ENCODE measurements at places on chromosomes 2 and 18.

GRCh38 chr2:204982303-204982702 is 437.0 kb downstream of the PARD3B start:
- no peak for DNase-seq

DNA sequence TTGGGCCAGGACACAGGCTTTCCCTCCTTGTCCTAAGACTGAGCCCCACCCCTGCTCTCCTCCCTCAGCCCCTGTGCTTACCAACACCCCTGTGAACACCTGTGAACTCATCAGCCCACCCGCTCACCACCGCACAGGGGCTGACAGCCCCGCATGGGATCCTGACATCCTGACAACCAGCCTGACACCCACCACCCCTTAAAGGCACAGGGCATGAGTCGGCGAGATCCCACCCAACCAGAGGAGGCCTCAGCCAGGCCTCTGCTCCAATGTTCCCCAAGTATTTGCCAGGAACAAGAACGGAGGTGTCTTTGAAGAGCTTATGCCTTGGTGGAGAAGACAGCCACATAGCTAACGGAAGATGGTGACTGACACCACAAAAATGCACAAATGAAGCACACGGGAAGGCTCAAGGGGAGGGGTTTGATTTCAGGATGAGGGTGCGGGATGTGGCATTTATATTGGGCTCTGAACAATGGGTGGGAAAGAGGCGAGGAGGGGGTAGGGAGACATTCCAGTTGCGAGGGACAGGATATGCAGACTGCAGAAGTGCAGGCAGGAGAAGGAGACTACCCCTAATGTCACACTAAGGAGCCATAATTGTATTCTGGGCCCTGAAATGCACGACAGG is 11.0 kb downstream of the RAB11FIP5 start:
- no peak for DNase-seq

DNA sequence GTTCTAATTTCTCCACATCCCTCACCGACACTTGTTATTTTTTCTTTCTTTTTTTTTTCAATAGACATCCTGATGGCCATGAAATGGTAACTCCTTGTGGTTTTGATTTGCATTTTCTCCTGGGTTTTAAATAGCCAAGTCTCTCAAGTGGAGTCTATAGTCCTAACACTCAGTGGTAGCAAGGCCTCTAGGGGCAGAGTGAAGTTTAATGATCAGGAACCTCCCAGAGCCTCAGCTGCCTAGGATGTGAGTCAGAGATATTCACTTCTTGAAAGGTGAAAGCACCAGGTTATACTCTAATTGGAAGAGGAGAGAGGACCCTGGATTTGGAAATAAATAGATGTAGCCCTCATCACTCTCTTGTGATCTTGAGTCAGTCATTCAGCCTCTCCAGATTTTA is 62.7 kb upstream of the CAPN13 start:
- DNase-seq, result no peak

DNA sequence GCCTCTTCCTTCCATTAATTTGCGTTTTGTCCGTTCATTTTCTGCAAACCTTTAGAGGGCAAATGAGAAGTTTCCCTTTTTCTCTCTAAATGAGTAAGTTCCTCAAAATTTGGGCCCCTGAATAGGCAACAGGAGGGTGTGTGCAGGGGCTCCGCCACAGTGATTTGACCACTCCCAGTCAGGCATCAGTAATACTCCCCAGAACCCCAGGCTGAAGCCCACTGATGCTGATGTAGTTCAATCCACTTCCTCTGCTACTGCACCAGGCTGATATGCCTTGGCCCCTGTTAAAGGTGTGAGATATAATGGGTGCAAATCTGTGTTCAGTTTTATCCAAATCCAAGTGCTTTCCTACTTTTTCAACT is 1150.0 kb downstream of the RPIA start:
- no peak for DNase-seq

- DNase-seq, result peak; percentile 32
These were observed 683 bp downstream of the STK39 start for GRCh38 chr2:168246483-168247340.

GRCh38 chr2:31300309-31300708 is 66.4 kb downstream of the EHD3 start:
- no peak for DNase-seq

GRCh38 chr18:57188851-57189557 is 42.1 kb downstream of the BOD1L2 start:
- no peak for DNase-seq

GRCh38 chr2:41992056-41992642 is 55.7 kb upstream of the PKDCC start:
- no peak for DNase-seq

DNA sequence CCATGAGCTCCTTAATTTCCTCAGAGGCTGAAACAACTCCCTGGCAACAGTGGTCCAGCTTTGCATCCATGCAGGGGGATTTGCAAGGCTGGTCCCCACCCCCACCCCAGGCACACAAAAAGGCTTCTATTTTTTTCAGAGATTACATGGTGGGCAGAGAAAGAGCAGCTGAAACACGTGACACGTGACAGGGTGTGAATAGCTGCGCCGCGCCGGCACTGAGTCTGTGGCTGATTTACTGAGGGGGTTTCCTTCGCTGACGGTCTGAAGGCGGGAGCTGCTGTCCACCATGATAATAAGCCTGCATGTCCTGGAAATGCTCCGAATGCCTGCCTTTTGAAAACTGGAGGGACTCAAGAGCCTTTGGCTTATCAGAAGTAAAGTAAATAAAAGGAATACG is 50.7 kb upstream of the APCDD1 start:
- no peak for DNase-seq

GRCh38 chr2:22807872-22808271 is 577.1 kb upstream of the KLHL29 start:
- DNase-seq, result no peak

- DNase-seq, result no peak
These were observed 14.2 kb downstream of the NIFK start for GRCh38 chr2:121722479-121722878.

GRCh38 chr2:64753399-64753798 is 99.7 kb upstream of the SERTAD2 start:
- no peak for DNase-seq

GRCh38 chr2:107384422-107384821 is 442.3 kb upstream of the RGPD4 start:
- DNase-seq, result no peak

DNA sequence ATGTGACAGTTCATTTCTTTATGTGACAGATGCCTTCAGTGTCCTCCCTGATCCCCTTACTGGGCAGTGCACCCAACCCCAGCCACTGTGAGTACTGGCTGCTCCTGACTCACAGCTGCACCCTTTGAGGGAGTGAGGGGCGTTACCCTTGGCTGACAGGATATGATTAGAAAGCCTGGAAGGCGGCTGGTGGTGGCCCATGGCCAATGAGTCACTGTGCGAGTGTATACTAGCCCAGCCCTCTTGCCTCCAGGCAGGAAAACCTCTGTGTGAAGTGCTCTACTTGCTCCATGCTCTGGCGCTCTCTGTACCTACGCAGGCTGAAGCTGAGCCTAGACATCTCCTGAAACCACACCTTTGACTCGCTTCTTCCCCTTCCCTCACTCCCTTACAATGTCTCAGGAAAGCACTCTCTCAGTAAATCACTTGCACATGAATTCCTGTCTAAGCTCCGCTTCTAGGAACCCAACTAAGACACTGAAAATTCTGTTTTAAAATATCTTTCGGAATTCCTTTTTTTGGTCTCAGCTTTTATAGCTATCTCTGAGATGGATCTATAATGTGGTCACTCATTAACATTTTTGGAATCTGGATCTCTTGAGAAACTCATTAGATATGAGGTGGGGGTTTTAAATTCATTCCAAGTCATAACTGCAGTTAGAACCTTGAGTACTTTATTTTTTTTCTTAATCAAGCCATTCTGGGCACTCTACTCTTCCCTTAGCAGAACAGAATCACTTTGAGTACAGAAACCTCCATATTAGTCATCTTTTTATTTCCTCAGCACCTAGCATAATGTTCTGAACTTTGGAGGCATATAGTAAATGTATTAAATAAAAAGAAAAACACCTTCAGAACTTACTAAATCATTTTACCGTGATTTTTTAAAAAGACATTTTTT is 25.3 kb upstream of the STAM2 start:
- no peak for DNase-seq

DNA sequence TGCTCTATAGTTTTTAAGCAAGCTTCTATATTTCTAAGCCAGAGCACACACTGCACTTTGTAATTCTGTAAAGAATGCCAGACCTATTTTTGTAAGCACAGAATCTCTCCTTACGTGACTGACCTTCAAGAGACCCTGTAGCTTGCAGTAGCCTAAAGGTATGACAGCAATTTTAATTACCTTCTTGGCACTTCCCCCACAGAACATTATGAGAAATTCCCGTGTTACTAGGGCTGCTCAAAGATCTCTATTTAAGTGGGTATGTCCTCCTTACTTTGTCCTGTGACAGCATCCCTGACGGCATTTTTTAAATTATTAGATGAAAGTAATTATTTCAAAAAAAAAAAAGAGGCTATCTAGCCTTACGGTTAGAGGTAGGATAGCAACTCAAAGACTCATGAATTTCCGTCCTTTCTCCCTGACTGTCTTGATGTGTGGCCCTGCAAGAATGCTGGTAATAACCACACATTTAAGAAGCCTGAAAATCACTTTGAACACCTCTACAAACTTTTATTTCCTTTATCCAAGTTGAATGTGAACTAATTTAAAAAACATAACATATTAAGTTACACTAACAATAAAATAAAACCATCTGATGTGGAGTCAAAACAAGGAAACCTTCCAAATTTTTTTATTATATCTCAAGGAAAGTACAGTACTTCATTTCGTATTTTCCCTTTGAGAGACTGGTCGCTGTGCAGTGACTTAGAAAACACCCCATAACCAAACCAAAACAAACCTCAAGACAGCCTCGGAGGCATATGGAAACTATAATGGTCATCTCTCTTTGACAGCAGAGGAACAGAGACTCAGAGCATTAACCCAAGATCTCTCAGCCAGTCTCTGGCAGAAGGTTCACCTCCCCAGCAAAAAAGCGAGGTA is 54.9 kb downstream of the THUMPD2 start:
- DNase-seq, result no peak

- peak; percentile 63 for DNase-seq
These were observed 81.8 kb upstream of the GAREM1 start for GRCh38 chr18:32552421-32553030.

GRCh38 chr2:141515931-141516330 is 614.9 kb downstream of the LRP1B start:
- no peak for DNase-seq

DNA sequence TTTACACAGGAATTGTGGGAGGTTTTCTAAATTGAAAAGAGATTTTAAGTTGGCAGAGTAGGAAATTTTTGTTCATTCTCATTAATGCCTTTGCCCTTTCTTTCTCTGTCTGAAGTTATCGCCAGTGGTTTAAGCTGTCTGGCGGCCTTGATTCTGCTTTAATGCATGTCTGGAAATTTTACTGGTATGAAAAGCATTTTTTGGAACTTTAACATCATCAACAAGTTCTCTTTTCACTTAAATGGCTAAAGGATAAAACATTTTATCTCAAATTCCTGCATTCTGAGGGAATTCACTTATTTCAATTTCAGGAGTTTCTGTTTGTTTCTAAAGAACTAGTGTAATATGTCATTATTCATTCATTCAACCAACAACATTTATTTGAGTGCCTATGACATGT is 233.9 kb upstream of the FOSL2 start:
- DNase-seq, result no peak

DNA sequence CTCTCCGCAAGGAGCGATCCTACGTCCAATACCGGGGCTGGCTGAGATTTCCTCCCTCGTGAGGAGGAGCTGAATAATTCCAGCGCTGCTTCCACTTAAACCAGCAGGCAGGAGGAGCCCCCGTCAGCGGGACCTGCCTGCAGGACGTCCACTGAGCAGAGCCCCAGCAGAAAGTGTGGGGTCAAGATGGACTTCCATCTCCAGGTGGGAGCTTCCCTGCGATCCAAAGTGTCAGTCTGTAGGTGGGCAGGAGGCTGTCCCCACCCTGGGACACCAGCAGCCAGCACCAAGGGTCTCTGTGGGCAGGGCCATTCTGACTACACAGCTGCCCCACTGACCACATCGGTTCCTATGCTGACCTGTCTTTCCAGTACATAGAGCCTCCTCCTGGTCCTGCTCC is 462 bp upstream of the OTOS start:
- DNase-seq, result no peak

DNA sequence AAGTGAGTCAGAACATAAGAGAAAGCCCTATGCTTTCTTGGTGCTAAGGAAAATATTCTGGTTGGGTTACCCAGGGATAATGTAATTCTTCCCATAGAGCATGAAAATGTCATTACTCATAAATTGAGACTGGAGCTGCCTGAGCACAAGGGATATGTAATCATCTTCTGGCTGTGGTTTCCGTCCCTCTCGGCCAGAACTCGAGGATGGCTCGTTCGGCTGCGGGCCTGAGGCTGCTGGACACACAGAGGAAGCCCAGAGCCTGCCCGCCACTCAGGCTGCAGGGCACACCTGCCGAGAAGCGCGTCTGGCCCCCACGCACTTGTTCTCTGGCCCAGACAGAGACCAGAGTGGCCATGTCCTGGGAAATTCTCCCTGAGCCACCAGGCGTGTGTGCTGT is 104.9 kb downstream of the ASAP2 start:
- no peak for DNase-seq

DNA sequence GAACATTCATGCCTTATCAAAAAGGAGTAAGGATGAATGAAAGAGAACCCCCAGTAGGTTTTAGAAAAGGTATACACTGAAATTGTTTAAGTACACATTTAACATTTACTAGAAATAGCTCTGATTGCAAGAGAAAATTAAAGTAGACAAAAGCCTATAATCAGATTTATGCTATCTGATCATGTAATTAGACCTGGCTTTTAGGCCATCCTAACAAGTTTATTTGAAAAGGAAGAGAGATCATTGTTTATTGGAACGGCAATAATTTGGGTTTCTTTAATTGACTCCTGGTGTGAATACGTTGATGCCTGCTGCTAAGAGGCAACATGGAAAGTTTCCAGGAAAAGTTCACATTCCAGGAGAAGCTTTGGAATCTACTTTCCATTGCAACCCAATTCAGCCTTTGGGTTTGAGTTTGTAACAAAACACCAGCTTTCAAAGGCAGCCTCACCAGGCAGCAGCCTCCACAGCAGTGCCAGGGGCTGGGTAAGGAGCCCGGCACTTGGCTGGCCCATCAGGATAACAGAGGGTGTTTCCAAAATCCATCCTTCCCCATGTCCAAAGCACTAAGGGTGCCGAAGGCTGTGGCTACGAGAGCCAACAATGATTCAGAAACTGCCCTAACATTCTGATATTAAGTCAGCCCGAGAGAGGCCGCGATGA is 18.0 kb downstream of the FZD7 start:
- no peak for DNase-seq

Data from NCI-H1930 (cell line).